ENCODE measurements at places on chromosomes 11 and 22.
A peak's percentile ranks its signal among the peaks of the same experiment; 100 is the strongest.

DNA sequence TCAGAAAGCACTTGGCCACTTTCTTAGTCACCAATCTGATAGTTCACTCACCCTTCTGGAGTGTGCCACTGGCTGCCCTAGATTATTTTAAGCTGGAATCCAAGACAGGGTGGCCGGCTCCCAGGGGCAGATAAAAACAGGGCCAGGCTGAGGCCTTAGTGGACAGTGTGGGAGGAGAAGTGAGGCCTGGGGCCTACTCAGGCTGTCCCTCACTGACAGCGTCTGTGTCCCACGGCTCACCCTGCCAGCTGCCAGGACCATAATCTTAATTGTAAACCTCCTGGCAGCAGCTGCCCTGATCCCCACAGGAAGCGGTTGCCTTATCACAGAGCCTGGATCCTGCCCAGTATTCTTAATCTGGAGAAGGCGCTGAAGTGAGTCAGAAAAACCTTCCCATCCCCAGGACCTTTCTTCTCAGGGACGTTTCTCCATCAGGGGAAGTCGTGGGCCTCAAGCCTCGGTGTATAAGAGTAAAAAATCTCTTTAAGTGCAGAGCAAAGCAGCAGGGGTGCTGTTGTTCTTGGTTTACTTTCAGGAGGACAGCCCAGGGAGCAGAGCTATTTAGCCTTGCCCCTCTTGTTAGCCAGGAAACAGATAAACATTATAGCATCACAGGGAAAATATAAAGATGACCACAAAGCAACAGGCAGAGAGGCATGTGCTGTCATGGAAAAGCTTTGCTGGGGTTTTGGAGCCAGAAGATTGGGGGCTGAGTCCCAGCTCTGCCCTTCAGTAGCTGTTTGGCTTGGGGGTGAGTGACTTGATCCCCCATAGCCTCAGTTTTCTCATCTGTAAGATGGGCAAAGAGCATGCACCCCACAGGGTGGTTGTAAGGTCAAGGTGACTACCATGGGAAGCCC is 39.6 kb downstream of the TSPAN18 start:
- DNase-seq: no peak

DNA sequence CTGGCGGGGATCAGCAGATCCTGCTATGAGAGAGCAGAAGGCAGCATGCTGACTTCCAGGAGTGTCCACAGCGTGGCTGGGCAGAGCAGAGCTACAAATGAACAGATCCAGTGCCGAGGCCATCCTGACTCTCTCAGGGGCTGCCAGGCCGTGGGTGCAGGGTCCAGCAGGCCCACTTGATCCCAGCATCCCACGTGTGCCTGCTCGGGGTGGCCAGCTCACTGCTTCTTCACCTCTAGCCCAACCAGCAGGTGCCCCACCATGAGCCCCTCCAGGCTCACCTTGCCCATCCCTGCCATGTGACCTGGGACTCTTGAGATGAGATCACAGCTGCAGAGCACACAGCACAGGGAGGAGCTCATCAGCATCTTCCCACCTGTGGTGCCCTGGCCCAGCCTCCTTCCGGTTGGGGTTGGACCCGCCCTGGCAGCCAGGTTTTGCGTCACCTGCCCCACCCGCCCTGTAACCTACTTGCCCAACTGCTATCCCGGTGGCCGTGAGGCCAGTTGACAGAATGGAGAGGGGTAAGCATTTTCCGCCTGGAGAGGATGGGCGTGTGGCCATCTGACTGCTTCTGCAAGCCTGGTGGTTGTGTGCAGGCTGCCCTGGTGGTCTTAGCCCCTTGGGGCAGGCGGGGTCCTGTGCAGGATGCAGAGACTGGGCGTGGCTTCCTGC is 11.0 kb downstream of the TANGO2 start:
- peak; percentile 68 for DNase-seq

GRCh38 chr11:10291801-10292638 is 2.0 kb downstream of the SBF2 start:
- no peak for DNase-seq

DNA sequence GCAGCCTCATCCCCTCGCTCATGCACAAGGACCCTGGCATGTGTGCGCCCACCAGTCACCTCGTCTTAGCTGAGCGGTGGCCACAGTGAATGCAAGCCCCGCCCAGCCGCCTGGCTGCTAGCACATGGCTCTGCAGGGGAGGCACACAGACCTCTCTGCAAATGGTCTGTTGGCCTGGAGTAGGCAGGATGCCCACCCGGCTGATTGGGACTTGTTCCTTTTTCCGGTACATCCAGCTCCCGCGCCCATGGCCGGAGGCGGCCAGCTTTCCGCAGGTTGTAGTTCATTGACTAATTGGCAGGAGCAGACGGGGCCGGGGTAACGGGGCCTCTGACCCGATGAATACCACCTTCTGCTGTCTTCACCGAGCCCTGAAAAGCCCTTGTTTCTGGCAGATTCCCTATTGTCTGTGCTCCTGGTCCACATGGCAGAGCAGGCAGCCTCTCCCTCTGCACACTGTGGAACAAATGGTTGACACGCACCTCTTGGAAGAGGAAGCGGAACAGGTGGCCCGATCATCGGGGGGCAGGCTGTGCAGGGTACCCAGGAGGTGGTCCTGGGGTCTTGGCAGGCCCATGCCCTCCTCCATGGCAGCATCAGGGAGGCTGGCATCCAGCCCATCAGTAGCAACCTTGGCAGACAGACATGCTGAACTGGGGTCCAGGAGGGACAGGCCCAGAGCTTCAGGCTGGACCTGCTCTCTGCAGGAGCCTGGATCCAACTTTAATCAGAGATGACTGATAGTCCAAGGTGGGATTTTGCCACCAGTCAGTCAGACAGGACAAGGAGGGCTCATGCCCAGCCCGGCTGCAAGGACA is 1512.0 kb downstream of the BRD1 start:
- DNase-seq: no peak

GRCh38 chr22:22329792-22330191 is 85.2 kb downstream of the VPREB1 start:
- no peak for DNase-seq

DNA sequence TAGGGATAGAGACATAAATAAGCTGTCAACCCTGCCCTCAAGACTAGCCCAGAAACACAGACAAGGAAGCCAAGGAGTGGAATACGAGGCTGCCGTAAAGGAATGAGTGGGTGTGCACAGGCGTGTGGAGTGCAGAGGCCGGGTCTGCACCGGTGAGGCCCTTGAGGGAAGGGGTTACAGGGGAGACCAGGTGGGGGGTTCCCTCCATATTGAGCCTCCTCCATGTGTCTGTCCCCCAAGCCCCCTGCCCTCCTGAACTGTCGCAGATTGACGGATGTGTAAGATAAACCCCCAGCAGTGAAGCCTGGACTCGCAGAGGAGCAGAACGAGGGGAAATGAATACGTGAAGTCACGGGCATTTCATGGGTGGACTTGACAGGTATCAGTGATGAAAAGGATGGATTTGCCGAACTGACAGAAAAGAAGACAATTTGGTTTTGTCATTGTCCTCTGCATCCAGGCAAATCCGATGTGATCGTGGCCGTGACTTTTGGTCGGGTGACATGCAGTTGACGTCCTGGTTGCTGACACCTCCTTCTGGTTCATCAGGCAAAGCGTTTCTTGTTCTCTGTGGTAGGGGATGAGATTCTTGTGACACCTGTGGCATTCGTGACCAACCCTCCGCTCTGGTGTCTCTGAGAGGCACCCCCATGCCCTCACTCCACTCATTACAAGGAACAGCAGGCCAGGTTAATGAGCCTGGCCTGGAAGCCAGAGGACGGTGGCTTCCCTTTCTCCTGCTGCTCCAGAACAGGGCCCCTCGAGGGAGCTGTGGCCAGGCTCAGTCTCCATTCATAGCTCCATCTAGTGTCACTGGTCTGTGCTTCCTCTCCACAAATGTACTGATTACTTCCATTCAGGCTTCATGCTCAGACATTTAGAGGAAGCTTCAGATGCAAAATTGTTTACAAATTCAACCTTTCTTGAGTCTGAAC is 223.1 kb upstream of the B3GAT1 start:
- no peak for DNase-seq

DNA sequence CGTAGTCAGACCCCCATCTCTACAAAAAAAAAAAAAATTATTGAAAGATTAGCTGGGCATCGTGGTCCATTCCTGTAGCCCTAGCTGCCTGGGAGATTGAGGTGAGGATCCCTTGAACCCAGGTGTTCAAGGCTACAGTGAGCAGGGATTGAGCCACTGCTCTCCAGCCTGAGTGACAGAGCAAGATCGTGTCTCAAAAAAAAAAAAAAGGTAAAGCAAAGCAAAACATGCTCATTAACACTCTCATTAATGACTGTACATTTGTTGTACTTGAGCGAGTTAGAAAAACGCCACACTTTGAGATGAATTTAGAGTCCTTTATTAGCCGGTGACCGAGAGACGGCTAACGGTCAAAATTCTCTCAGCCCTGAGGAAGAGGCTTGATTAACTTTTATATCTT is 6.2 kb upstream of the SERHL2 start:
- DNase-seq: no peak

- no peak for DNase-seq
These were observed 988.6 kb downstream of the BRD1 start for GRCh38 chr22:48838846-48839730.

DNA sequence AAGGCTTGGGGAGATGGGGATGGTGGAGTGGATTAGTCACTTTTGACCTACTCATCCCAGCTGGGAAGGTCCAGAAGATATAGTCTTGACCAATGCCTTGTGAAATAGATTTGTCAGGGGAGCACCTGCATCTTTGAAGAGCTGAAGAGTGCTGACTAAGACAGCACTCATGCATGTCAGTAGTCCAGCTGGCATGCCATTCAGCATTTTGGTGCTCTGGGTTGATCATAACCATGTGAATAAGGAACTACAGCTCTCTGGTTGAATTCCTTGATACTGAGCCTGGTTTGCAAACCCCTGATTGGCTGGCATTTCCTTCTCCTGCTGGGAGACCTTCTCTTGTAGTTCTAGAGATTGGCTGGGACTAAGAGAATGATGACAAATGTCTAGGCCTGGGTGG is 106.8 kb upstream of the ALX4 start:
- DNase-seq: no peak

DNA sequence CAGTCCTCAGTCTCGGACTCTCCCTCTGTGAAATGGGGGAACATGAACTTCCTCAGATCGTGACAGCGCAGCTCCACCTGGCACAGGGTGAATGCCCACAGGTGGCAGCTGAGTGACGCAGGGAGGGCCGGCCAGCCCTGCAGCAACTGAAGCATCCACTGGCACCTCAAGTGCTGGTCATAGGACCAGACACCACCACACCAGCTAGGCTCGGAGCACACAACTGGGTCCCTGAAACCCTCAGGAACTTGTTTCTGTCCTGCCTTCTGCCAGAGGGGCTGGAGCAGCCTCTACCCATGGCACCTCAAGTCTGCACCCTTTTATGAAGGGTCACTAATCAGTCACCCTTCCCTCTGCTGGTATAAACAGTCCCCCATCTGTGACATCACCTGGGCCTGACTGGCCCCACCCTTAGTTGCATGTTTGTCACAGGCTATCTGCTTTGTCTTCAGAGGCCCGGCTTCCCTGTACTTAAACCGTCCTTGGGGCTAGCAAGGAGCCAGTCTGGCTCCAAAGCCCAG is 7.4 kb upstream of the CDC42BPG start:
- DNase-seq: no peak

DNA sequence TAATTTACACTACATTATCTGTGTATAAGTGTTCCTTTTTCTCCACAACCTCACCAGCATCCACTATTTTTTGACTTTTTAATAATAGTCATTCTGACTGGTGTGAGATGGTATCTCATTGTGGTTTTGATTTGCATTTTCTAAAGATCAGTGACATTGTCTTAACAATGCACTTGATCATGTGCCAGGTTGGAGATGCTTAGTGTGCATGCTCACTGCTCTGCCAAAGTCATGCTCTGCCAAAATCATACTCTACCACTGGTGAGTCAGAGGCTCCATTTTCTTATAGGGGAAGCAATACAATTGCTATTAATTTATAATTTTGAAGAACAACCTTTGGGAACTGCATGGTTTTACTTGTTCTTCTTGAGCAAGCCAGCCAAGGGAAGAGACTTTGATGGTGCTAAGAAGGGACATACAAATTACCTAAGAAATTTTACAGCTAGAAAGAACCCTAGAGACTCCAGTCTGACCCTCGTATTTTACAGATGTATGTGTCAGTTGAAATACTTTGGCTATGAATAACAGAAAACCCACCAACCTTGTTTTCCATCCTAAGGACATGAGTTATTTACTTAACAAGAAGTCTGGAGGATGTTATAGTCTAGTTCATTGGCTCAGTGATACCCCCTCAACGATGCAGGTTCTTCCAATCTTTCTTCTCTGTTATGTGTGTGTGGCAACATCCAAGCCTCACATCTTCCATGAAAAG is 368.9 kb downstream of the DDX10 start:
- DNase-seq: no peak

- DNase-seq: no peak
These were observed 1506.8 kb downstream of the BRD1 start for GRCh38 chr22:48320683-48321451.

- DNase-seq: no peak
These were observed 100.0 kb upstream of the SOX6 start for GRCh38 chr11:16456366-16456765.

DNA sequence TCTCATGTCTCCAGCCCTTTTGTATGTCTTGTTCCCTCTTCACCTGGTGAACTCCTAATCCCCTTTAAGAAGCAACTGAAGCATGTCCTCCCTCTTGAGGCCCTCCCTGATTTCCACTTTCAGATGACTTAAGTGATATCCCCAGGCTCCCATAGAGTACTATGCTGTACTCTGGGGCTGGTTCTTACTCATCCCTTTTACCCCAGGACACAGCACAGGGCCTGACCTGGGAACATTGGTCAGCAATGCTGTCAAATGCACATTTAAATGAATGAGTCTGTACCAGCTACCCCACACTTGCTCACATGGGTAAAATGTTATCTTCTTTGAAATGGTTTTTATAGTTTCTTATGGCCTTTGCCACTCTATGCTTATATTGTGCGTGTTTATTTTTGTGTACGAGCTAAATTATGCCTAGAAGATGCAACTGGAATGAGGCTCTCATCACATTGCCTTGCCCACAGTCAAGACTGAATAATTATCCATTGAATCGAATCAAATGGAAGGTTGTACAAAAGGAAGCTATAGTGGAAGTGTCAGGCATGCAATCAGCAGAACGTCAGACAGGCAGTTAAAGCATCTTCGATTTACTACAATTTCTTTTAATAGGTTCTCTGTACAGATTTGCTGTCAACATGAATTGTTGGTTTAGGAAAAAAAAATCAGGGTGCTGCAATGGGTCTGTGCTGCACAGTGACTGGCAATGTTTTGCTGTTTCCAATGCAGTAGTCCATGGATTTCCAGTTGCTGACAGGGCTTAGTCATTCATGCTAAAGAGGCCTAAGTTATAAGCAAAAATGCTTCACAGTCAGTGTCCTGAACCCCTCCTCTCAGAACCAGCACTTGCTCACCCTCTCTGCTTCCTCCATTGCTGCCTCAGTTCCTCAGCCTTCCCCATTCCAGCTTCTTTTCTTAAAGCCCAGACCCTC is 79.5 kb downstream of the PARVA start:
- no peak for DNase-seq
